H1 (cell line): ENCODE measurements at places on chromosomes 3 and 15.

GRCh38 chr3:46236294-46237054 is 5.8 kb upstream of the CCR3 start:
- no peak overlapping the region for H3K4me3 ChIP-seq
- no peak overlapping the region for H3K27ac ChIP-seq
- no peak for DNase-seq

DNA sequence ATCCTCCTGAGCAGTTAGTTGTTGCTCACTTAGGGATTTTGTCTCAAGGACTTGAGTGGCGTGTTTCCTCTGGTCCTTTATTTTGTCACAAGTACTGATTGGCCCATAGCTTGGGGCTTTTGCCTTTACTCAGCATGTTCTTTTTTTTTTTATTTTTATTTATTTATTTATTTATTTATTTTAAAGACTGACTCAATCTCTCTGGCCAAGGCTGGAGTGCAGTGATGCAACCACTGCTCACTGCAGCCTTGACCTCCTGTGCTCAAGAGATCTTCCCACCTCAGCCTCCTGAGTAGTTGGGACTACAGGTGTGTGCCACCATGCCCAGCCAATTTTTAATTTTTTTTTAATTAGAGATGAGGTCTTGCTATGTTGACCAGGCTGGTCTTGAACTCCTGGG is 223.9 kb upstream of the TPM1 start:
- no peaks in the 10 kb centered on the region for H3K27me3 ChIP-seq
- no peaks in the 10 kb centered on the region for H3K4me1 ChIP-seq
- H3K27ac ChIP-seq, result no peak overlapping the region
- no peak overlapping the region for H3K4me3 ChIP-seq
- no peak for DNase-seq

DNA sequence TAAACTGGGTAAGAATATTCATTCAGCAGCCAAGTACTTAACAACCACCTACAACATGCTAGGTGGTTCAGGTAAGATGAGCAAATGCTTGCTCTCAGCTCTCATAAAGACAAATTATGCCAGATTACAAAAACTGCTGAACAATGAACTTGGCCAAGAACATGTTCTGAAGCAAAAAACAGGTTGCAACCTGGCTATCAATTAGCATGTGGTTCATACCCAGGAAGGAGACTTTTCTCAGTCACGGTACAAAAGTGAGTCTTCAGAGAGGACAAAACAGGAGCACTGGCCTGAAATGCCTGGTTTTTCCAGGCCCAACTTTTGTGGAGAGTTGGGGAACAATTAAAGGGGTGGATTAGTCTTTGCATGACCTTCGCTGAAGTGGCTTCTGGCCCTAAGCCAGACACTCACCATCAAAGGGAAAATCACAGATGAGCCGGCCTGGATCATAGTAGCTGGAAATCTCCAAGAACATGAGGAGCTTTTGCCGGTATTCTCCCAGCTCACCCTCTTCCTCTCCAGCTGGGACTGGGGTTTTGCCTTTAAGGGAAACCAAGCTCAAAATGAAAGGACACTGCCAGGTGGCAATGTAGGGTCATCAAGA is 7.6 kb upstream of the PLA2G4F start:
- no peaks in the 10 kb centered on the region for H3K4me1 ChIP-seq
- peaks cover 87% of the 10 kb centered on the region for H3K36me3 ChIP-seq
- H3K27me3 ChIP-seq, result no peaks in the 10 kb centered on the region
- DNase-seq, result no peak

DNA sequence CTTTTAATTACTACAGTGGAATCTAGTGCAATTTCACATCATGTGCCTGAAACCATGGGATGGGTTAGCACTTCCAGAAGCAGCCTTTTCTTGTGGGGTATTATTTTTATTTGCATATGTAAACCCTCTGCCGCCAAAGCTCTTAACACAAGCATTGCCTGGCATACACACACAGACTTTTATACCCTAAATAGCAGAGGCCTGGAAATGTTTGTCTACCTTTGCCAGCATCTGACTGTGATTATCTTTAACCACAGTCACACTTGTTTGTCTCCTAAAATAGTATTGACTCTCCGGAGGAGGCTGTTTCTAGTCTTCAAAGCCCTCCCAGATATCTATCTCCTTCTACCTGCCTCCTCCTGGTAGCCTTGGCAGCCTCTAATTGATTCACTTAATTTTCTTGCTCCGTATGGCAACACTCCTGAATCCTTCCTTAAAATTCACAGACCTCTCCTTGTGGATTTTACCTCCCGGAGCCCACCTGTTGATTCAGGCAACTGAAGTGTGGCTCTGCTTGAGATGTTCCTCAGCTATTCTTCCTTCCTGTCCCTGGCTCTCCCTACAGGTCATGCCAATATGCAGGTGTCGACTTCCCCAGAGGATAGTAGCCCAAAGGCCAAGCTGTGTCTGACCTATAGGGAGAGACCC is 127.1 kb upstream of the UMPS start:
- no peaks in the 10 kb centered on the region for H3K27me3 ChIP-seq
- H3K4me1 ChIP-seq, result no peaks in the 10 kb centered on the region
- no peak overlapping the region for H3K27ac ChIP-seq
- H3K4me3 ChIP-seq, result no peak overlapping the region
- no peak for DNase-seq
